ENCODE measurements at places on chromosomes 6 and 20.

- DNase-seq: no peak
These were observed 15.7 kb upstream of the HLA-A start for GRCh38 chr6:29926413-29927274.

GRCh38 chr6:169935861-169936260 lies 184.4 kb downstream of the ERMARD start:
- no peak for DNase-seq

- DNase-seq: no peak
These were observed 2.3 kb downstream of the GNAS start for GRCh38 chr20:58854638-58855471.

DNA sequence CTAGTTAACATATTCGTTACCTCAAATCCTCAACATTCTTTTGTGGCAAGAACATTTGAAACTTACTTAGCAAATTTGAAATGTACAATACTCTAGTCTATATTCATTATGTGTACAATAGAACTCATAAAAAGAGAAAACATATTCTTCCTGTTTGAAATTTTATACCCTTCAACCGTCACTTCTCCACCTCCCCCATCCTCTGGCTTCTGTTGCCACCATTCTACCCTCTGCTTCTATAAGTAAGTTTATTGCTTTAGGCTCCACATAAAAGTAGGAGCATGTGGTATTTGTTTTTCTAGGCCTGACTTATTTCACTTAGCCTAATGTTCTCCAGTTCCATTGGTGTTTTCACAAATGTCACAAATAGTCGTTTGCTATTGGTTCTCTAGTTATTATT lies 205.3 kb downstream of the TENT5A start:
- no peak for DNase-seq

GRCh38 chr6:151054306-151054705 lies 185.5 kb upstream of the AKAP12 start:
- DNase-seq: no peak

- no peak for DNase-seq
These were observed 328.8 kb upstream of the MANEA start for GRCh38 chr6:95248499-95248898.

GRCh38 chr6:44022296-44022661 lies 105.0 kb downstream of the MRPL14 start:
- DNase-seq: peak; percentile 90
